ENCODE measurements at places on chromosomes 2 and 18. TPM values are rescaled to one million over a fixed set of nuclear protein-coding genes. Genes with fewer than 3 reads are reported as not detected.

- peak; percentile 36 for DNase-seq
These were observed 112.3 kb downstream of the BCL2 start for GRCh38 chr18:63207143-63207790.

- DNase-seq = no peak
These were observed 132.2 kb upstream of the SMAD7 start for GRCh38 chr18:49082714-49083688.

DNA sequence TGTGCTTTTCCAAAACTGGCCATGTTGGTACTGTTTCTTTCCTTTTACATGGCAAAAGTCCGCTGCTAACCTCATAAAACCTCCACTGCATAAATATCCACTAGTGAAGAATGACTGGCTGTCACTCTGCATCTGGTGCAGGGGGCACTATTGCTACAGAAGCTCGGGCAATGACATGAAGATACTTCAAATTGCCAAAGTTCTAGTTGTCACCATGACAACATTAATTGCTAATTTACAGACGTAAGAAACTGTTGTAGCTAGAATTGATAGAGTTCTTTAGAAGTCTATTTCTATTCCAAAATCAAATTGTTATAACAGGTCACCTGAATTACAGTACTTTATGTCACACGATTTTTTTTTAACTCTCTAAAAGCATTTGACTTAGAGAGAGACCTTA is 845 bp downstream of the CFAP210 start:
- DNase-seq = no peak

The COPS9 gene
- 99.9 TPM for total RNA-seq

DNA sequence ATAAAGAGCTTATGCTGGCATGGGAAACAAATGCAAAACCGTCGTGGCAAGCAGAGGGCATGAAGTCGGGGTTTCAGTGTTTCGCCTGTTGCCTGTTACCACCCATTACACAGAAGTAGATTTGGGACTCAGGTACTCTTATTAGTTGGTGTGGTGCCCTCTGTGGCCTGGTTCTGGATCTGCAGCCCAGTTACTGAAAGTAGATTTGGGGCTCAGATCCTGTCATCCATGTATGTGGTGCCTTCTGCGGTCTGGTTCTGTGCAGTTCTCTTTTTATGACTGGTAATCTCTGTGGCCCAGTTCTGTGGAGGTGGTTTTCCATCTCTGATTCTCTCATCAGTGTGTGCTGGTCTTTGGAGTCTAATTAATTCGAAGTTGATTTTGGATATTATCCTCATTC is 45.2 kb downstream of the ADNP2 start:
- peak; percentile 75 for DNase-seq

GRCh38 chr2:39481611-39482010 is 44.5 kb upstream of the MAP4K3 start:
- DNase-seq = no peak

DNA sequence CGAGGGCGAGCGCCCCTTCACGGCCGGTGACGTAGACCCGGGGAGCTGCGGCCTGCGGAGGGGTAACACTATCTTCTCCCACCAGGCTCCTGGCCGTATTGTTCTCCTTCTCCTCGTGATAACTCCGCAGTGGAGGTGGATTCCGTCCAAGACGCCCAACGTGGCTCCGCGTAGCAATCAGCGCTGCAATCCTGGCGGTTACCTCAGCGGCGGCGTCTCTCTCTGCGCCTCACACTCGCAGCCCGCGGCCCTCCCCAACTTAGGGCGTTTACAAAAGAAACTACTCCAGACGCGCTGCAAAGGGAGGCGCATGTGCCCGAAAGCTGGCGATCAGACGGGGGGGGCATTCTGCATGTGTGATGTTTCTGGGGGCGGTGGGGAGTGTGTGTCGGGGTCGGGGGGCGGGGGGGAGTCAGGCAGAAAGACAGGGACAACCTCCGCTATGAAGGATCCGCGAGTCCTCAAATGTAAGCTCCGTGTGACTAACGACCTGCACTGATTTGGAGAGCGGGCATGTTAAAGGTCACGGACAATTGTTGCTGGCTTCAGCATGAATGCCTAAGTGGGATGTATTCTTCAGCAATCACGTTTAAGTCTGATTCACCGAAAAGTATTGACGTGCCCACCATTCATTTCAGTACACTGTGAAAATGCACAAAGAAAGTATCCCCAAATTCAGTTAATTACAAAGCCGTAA is 1.3 kb upstream of the ZNF516 start:
- DNase-seq = peak; percentile 41

DNA sequence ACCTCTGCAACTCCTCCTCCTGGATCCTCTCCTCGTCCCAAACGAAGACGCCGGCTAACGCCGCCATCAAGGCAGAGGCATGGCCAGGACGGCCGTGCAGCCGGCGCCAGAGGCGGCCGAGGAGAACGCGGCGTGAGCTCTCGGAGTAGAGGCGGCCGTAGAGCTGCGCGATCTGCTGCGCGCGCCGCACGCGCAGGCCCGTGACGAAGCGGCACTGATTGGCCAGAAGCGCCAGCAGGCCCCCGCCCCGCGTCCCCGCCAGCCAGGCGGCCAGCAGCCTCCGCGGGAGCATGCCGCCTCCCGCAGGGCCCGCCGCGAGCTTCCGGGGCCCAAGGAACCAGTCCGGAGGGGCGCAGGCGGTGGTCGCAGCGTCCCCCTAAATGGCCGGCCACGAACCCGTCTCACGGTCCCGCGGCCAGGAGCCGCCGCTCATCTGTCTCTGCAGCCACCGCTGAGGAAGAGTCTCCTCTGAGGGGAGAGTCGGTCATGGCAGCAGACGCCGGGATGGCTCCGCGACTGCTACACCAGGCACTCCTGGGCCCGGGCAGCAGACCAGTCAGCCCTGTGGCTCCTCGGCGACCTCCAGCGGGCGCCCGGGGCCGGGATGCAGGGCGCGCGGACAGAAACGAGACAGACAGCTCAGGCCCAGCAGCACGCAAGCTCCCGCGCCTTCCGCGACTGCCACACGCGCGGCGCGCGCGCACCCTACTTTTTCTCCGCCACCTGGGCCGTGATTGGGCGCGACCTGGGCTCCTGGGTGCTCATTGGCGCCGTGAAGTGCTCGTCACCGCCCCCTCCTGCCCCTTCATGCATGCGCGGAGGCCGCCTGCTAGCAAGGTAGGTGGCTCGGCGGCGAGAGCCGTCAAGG is at the start of gene STARD7:
Gene STARD7, minus strand, starts transcription at position 685 of the 868 bp plus-strand sequence. Its CDS starts 393 bp downstream, at position 292.
- peak; percentile 99 for DNase-seq

DNA sequence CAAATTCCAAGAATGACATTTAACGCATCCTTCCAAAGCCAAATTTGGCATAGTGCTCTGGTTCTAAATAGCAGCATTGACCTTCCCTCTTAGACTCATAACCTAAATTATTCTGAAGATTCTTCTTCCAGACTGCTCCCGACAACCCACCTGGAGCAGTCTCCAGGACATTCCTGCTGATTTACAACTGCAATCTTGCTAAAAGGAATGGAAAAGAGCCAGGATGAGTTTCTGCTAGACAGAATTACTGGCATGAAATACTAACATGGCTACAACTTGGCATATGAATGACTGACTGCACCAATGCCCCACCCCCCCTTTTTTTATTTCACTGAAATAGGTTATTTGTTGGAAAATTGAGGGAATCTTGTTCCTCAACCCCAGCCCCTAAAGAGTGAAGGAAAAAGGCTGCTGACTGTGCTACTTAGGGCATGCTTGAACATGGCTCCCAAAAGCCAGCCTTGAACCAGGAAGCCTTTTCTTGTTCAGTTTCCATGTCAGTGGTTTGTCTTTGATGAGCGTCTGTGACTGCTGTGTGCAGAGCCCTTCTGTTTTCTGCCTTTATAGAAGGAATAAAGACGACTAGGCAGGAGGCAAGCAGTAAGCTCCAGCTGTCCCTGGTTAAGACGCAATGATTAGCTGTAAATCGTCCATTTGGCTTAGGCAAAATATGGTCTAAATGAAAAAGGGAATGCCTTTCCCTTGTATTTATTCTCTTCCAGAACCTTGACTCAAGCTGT is 47.4 kb upstream of the ITGB6 start:
- DNase-seq = no peak

- peak; percentile 64 for DNase-seq
These were observed 138.4 kb downstream of the EIPR1 start for GRCh38 chr2:3238951-3239841.

DNA sequence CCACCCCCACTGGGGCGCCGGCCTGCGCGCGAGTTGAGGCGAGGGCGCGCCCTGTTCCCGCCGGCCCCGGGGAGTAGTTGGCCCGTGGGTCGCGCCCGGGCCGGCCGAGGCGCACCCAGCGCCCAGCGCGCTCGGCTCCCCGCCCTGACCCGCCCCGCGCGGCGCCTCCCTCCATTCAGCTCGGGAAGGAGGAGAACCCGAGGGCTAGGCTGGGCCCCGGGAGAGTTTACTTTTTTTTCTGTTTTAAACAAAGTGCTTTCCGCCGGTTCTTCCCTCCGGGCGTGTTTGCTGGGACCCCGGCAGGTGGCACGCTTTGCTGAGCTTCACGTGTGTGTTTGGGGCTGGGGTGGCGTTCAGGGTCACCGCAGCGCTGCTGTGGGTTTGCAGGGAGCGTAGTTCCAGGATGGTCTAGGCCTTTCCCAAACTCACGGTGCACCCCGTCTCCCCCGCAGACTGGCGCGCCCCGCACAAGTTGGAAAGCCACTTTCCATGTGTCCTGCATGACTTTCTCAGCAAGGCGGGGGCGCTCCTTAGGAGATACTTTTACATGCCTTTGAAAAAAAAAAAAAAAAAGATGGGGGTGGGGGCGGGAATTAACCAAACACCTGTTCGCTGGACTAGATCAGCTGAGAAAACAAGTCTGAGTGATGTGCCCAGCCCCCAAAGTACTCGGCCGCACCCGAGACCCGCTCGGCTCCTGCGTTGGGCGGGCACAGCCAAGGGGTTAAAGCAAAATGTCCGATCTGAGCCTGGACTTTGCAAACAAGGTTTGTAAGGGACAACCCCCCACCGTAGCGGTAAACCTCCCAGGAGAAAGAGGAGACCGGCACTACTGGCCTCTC is 825 bp downstream of the ITGA6 start:
- DNase-seq = peak; percentile 71

The VSNL1 gene
- total RNA-seq = not detected

DNA sequence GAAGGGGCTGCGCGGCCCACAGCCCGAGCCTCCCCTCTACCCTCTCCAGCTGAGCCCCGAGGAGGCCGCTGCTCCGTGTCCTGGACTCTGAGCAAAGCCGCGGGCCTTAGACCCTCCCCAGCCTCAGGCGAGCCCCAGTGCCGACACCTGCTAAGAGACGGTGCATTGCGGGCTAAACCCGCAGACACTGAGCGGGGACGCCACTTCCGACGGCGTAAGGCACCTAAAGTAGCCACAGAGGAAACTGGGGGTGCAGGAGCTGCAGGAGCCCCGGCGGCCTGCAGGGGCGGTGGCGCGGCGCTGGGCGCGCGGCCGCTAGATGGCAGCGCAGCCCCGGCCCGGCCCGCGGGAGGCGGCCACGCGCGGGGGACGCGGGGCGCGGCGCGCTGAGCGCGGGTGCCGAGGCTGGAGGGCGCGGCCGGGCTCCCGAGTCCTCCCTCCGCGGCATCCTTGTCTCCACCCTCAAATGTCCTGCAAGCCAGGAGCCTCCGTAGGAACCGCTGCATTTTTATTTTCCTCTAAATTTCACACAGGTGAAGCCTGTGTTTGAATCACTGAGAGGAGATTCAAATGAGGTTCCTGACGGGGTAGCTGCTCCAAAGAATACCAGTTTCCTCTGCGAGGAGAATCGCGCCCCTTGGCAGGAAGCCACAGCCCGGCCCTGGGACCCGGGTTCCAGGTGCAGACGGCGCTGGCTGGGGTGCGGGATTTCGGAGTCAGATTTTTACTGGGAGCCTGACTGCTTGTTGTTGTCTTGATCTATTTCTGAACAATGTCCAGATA is 650.5 kb downstream of the GALR1 start:
- peak; percentile 68 for DNase-seq

The CTAGE1 gene
- not detected for total RNA-seq

- no peak for DNase-seq
These were observed 86.2 kb downstream of the CRIM1 start for GRCh38 chr2:36441816-36442215.

- DNase-seq = no peak
These were observed 1651.8 kb downstream of the DPP10 start for GRCh38 chr2:116094196-116094595.

DNA sequence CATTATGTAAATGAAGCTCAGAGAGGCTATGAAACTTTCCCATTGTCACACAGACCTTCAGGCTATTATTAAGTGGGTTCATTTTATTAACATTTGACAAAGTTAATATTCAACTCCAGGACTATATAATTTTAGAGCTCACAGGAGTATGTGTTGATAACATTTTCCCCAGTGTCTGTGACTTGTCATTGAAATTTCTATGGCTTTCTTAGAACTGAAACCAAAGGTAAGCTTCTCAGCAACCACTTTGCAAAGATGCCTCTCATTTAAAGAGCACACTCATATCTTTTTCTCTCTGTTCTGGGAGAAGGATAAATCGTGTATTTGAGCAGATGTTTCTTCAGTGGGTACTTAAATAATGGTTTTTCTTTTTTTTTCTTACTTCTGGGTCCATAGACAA is 61.8 kb upstream of the LHCGR start:
- no peak for DNase-seq

The ID2 gene
- total RNA-seq = 182 TPM

DNA sequence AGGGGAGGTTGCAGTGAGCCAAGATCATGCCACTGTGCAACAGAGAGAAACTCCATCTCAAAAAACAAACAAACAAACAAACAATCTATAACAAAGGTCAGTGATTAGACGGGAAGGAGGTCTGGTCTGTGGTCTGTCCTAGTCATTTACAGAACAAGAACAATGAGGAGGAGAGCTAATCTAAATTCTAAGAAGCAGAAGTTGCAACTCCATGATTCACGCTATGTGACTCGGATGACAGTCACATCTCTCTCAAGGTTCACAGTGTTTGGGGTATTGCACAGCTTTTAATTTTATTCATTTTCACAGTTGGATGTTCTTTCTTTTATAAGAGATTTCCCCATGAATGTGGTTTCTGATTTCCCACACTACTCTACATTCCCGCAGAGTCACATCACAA is 218.7 kb upstream of the PIEZO2 start:
- no peak for DNase-seq

GRCh38 chr2:230650585-230651137 is 62.0 kb upstream of the CAB39 start:
- no peak for DNase-seq

The SH3BP4 gene
- total RNA-seq = 0.46 TPM

The CFC1 gene
- total RNA-seq = not detected

DNA sequence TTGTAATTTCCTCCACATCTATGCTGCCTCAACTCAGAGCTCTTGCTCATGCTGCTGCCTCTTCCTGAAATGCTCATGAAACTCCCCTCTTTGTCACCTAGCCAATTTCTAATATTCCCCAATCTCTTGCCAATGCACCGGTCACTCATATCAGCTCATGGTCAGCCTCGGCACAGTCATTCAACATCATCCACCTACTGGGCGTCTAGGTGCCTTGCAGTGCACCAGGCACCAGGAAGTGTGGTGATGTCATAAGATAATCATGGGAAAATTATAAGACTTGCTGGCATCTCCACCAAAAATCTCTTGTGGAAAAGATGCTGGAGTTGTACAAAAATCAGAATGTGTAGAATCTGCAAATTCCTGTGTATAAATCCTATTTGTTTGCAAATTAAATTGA is 52.6 kb upstream of the RAB27B start:
- DNase-seq = no peak

The COBLL1 gene
- not detected for total RNA-seq

GRCh38 chr2:9203876-9204275 is 2.7 kb upstream of the ASAP2 start:
- DNase-seq = no peak

The CD8B gene
- 0.87 TPM for total RNA-seq

Data from activated CD4-positive, alpha-beta memory T cell treated with anti-CD3 and anti-CD28 coated beads for 36 hours (primary cell).